ENCODE measurements at places on chromosomes 1 and 21.

GRCh38 chr1:206637605-206638004 is 2.3 kb downstream of the DYRK3 start:
- DNase-seq, result no peak

DNA sequence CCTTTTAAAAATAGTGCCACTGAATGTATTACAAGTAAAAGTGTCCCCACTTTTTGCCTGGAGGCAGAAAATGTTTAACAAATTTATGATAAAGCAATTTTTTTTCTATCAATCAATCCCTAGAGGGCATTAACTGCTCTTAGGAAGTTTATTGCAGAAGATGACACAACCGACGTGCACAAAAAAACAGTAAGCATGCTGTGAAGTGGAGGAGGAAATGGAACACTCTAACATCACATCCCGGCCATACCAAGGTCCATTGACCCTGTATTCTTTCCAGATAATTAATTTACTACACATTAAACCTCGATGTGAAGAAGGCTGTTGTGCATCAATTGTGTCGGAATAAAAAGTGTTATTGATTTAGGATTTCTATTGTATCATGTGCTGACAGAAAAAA is 264.9 kb upstream of the NR5A2 start:
- no peak for DNase-seq

DNA sequence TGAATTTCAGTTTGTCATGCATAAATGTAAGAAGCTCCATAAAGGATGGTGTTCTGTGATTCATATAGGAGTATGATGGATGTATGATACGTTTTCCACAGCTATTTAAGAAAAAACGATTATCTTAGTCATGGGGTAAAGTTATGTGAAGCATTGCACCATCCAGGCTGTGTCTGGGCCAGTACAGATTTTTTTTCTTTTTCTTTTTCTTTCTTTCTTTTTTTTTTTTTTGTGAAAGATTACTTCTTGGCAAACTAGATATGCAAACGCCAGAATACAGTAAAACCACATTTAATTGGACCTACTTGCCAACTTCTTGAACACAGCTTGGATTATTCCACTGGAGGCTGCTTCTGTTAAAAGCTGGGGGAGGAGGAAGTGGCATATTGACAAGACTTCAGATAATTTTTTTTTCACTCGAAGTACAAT is 14.9 kb downstream of the ZBTB18 start:
- no peak for DNase-seq

- no peak for DNase-seq
Measured at GRCh38 chr1:13478692-13479091, 35.1 kb downstream of the LRRC38 start.

GRCh38 chr1:179817056-179817455 is 60.5 kb downstream of the TOR1AIP2 start:
- DNase-seq, result no peak

DNA sequence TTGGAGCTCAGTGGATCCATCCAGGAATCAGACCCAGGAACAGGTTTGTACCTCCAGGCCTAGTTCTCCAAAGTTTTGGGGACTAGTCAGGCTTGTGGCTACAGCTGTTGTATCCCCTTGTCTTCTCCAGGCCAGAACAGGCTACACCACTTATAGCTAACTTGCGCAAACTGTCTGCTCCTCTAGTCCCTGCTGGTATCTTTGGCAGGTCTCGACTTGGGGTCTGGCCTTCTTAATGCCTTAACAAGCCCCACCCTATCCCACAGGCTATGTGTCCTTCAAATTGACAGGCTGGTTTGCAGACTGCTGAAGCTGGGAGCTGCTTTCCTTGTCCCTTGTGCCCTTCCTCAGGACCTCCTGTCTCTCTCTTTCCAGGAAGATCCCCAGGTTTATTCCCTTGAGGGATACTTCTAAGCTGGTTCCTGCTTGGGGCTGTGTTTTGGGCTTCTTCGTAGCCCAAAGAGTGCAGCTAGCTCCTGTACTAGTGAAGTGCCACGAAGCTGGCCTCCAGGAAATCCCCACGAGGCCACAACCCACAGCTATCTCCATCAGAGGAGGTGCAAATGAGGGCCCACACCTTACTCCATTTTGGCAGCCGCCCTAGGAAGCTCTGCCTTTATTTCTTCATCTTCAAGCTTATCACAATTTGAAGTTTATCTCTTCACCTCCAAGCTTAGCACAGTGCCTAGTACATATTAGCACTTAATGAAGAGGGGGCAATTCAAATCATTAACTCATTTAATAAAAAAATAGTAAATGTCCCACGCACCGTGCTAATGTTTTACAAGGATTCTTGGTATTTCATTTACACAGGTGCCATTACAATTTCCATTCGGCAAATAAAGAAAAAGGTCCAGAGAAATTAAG is 683 bp upstream of the DMAP1 start:
- no peak for DNase-seq

DNA sequence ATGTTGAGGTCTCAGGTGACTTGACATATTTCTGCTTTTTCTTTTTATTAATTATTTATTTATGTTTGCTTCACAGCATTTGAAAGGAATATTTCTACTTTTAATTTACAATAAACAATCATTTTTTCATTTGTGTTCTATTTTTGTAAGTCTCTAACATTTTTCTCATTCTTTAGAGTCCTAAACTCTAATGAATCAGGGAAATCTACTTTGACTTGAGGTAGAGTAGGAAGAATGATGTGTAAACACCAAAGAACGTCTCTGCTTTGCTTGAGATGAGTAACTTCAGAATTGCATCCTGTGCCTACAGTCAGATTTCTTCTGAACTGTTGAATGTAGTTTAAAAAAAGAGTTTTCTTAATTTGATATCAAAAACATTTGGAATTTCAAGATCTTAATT is 65.2 kb downstream of the CNST start:
- DNase-seq, result no peak

- DNase-seq, result no peak
Measured at GRCh38 chr1:170676628-170677027, 12.7 kb downstream of the PRRX1 start.

GRCh38 chr1:57157818-57158603 is 192.2 kb upstream of the C8B start:
- no peak for DNase-seq

DNA sequence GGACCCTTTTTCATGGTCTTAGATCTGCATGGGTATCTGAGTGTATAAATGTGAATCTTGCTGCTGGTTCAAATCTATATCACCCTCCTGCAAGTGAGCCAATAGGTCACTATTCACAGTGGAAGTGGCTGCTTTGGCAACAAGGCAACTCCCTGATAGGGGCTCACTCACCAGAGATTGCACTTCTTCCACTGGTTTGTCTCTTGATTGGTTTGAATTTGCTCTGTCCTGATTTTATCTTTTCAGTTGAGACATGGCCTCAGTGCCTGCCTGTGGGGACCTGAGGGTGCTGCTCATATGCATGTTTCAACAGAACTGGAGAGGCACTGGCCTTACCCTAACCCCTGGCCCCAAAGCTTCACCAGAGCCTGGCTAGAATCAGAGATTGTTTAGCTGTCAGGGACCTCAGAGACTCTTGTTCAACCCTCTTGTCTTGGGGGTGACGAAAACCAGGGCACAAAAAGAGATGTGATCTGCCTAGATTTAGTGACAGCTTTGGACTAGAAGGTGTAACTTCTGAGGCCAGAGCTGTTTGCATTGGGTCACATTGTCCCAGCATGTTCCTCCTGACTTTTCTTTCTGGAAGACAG is 16.9 kb downstream of the AVPR1B start:
- no peak for DNase-seq

Data from GM06990 (cell line).